ENCODE measurements at places on chromosomes 3 and 15.
A peak's percentile ranks its signal among the peaks of the same experiment; 100 is the strongest.

DNA sequence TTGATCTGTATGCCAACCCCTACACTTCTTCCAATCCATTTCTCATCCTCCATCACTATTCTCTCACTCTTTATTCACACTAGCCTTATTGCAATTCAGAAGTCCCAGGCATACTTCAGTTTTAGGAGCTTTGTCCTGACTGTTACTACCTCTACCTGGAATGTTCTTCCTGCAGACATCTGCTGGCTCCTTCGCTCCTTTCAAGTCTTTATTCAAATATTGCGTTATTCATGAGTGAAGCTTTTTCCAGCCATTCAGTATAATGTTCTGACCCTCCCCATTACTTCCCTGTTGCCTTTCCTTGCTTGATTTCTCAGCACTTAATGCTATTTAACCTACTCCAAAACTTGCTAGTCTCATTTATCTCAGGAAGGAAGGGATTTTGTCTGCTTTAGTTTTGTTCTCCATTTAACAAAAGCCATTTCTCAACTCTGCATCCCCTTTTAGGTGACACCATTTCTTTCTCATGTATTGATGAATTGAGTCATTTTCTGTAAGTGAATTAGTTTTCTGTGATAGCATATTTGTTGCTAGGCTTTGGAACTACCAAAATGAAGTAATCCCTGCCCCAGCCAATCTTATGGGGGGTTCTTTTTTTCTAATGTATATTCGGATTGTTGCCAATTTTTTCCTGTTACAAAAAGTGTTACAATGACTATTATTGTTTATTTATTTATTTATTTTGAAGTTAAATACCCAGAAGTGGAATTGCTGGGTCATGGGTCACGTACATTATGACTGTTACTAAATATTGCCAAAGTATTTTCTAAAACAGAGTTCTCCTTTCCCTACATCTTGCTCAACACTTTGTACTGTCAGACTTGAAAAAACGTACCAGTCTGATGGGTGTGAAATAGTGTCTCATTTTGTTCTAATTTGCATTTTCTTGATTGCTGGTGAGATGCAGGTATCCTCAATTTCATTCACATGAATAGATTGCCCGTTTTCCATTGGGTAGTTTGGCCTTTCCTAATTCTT, 9.4 kb downstream of the ATP11B start:
- peak; percentile 22 for DNase-seq

DNA sequence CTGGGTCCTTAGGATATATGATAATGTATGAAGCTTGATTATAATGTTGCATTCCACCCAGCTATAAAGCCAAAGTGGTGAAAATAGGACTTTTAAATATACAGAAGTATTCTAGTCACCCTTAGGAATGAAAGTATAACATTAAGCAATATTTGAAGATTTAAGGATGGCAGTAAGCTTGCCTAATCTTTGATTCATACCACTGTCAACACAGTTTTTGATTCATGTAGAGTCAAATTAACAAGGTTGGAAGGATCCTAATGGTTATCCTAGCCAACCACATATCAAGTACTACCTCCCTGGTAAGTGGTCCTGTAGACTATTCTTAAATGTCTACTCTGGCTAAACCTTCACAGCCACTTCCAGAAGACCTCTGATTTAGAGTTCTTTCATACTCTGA, 18.6 kb downstream of the ARIH1 start:
- no peak for DNase-seq

DNA sequence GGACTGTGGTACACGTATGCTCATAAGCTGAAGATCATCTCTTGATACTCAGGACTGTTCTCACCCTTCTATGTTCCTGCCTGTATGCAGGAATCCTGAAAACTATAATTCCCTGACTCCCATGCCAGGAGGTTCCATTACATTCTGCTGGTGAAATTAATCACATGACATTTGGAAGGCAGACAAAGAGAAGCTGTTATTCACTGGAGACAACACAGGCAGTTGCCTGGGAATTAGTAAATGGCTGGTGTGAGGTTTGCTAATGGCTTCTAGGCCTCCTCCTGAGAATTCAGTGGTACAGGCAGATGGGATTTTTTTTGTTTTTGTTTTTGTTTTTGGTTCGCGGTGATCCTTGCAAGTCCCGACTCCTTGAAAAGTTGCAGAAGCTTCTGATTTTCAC, 91.4 kb downstream of the CTNNB1 start:
- DNase-seq = no peak

- DNase-seq = no peak
Measured at GRCh38 chr3:148513096-148513543, 184.6 kb upstream of the AGTR1 start.

GRCh38 chr3:160400030-160400701, 716 bp downstream of the SMC4 start:
- DNase-seq = no peak

DNA sequence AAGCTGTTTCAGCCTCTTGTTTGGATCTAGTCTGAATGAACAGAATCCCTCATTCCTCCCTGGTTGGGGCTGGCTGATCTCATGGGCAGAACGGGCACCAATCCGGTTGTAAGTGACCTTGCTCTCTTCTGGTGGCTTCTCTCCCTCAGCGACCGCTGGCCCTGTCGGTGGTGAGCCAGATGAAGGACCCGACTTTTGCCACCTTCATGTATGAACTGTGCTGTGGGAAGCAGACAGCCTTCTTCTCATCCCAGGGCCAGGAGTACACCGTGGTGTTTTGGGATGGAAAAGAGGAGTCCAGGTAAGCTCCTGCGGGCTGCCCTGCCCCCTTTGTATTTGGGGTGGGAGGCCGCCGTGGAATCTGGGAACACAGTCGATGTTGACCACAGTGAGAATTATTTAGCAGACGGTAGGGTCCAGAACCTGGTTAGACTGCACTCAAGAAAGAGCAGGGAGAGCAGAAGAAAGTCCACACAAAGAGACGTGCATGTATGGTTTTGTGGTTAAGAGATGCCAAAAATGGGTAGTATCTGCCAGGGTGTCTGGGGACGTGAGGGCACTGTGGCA, 138.8 kb downstream of the LRRK1 start:
- DNase-seq = no peak

DNA sequence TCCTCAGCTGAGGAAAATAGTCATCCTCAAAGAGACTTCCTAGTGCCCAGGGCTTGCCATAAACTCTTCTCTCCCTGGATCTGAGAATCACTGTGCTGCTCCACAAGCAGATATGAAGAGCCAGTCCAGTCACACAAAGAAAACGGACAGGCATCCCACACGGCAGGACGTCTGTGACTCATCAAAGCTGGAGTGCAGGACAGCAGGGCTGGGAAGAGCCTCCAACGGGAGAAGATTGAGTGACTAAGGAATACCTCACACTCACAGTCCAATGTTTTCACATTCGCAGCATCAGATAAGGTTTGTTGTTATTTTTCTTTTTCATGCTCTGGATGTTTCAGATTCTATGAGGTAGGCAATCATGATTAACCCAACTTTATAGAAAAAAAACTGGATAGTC, 57.8 kb downstream of the NEK10 start:
- peak; percentile 58 for DNase-seq

- DNase-seq = no peak
Measured at GRCh38 chr15:63491979-63492378, 12.4 kb upstream of the USP3 start.

DNA sequence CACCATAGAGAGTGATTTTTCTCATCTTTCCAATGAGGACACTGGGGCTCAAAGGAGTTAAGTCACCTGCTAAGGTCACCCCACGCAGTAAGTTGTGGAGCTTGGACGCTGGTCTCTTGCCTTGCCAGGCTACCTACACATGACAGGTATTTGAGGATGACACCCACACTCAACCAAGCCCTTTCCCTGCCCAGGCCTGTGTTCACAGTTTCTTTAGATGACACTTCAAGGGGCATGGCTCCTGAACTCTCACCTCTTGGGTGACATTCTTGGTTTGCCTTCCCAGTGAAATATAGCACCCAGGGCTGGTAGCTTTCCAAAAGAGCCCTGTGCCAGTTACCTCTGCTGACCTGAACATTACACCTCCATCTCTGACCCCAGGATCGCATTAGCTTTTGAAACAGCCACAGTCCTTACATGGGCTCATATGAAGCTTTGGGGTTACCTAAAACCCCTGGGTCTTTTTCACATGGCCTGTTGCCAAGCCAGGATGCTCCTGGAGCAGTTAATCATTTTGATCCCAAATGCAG, 148.0 kb downstream of the RPLP1 start:
- no peak for DNase-seq

DNA sequence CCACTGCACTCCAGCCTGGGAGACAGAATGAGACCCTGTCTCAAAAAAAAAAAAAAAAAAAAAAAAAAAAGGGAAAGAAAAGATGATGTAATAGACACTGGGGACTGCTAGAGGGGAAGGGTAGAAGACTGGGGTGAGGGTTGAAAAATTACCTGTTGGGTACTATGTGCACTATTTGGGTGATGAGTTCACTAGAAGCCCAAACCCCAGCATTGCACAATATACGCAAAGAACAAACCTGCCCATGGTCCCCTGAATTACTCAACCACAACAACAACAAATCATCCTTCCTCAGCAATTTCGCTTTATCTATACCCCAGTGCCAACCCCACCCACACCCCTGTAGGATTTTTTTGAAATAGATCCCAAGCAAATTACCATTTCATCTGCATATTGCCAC, 13.5 kb downstream of the NIPA1 start:
- DNase-seq = no peak

- no peak for DNase-seq
Measured at GRCh38 chr3:38022301-38022700, 7.1 kb downstream of the PLCD1 start.

DNA sequence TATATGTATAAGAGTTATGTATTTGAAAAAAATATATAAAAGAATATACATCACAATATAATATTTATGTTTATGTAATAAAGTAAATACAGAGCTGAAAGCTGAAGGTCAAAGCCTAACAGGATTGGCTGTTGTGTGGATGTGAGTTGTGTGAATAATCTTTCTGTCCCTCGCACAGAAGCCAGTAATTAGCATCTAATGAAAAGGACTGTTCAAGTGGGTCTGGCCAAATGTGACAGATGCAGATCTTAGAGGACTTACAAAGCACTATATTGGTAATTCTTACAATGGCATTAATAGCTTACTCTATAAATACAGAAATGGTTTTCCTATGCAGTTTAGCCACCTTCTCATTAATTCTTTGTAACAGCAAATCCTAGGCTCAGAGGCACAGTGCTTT, 2.4 kb downstream of the MKRN3 start:
- DNase-seq = no peak

- DNase-seq = no peak
Measured at GRCh38 chr3:42094691-42095391, 3.7 kb downstream of the TRAK1 start.

GRCh38 chr15:38041576-38041975, 107.1 kb downstream of the TMCO5A start:
- peak; percentile 26 for DNase-seq

DNA sequence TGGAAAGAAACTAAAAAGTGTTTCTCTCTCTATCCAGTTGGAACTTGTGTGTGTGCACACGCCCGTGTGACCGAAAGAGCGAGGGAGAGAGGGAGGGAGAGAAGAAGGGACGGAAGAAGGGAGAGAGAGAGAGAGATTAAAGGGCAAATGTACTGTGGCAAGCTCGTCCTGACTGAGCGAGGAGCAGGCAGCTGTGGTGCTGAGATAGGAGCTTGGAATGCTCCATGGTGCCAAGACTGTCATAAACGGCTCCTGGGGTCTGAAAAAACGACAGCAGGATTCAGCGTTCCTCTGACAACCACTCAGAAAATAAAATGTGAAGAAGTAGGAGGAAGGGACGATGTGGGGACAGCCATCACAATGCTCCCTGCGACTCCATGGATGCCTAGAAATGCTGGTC, 276.0 kb downstream of the SV2B start:
- DNase-seq = no peak

DNA sequence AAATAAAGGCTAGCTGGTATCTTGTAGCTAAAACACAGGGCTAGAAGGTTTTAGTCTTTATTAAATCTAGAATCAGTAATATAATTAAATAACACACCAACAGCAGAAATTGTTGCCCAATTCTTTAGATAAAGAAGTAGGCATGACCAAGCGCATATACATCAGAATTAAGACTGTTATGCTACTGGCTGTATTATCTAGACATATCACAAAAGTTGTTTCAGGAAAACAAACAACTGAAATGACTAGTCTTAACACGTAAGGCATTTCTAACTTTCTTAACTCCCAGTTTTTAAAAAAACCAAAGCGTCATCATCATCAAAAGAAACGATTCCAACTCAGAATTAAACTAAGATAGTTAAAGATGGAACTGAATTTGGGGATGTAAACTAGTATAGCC, 55.4 kb downstream of the EMC4 start:
- DNase-seq = no peak

- no peak for DNase-seq
Measured at GRCh38 chr3:196631682-196632045, 7.8 kb upstream of the NRROS start.

DNA sequence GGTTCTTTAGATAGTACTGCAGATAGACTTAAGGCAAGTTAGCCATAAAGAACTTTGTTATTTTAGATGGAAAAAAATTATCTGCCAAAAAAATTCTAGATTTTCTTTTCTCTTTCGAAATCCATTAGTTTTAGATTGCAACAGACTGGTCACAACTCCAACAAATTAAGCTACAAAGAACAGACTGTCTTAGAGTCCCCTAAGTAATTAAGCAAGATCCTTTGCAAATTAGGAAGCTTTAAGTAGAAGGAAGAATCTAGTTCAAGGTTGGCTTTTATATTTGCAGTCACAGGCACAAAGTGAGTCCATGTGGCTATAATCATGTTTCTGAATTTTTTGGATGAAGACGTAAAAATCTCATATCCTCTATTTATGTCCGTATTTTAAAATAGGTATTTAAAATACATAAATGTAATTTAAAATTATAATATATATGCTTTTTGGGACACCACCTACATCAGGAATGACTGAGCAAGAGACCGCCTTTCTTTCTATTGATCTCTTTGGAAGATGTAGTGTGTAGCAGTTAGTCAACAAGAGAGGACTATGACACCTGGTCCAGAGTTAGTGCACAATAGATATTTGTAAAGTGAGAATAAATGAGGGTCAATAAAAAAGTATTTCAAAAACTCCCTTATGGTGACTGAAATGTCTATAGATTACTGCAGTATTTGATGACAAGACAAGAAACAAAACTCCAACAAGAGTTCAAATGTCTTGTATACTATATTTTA, 34.4 kb downstream of the TMEM45A start:
- no peak for DNase-seq

Data from epithelial cell of prostate (primary cell).